ENCODE measurements at places on chromosomes 1 and 21. TPM values are rescaled to one million over a fixed set of nuclear protein-coding genes. Genes with fewer than 3 reads are reported as not detected.

The ADAMTSL4 gene
- total RNA-seq: 14.1 TPM

The KRTAP19-5 gene
- total RNA-seq: not detected

The LDLRAP1 gene
- 14.1 TPM for total RNA-seq

DNA sequence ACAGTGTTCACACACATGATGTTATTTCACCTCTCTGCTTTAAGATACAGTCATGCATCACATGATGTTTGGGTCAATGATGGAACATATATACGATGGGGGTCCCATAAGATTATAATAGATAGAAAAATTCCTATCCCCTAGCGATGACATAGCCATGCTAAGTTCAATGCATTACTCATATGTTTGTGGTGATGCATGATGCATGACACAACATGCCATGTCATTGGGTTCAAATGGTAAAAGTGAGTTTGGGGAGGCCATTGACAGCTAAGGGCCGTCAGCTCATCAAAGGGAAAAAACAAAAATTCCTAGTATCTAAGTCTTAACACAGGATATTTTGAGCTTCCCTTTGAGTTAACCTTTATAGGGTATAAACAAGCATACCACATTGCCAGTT, 73.6 kb downstream of the ATP1A1 start:
- DNase-seq: no peak

GRCh38 chr1:204560590-204561150, 44.5 kb downstream of the MDM4 start:
- no peak for DNase-seq

All from WTC11 (cell line).